ENCODE measurements at places on chromosomes 4 and X.

DNA sequence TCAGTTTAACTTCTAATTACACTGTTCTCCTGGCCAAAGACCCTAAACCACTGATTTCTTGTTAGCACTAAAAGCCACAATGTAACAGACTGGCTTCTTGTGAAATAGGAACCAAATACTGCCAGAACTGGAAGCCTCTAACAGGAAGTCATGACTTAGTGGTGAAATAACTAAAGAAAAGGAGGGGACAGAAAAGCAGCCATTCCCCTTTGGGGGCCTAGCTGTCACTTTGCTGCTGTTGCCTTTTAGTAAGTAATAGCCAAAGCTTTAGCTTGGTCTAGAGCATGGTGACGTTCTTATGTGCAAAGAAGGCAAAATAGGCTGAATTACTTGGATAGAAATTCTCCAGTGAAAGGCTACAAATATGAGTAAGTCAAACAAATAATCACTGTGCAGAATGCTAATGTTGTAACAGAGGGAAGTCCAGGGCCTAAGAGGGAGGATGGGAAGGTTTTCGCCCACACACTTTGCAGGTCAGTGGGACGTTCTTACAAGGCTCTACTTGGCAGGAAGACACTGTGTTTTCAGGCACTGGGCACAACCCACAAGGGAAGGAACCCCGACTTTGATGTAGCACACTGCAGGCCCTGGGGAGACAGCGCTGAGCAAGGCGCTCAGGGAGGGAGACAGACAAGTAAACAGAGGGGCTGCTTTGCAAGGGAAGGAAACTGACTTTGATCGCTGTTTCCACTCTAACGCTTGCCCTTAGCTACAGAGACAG lies 16.7 kb downstream of the GAB3 start:
- DNase-seq: no peak

DNA sequence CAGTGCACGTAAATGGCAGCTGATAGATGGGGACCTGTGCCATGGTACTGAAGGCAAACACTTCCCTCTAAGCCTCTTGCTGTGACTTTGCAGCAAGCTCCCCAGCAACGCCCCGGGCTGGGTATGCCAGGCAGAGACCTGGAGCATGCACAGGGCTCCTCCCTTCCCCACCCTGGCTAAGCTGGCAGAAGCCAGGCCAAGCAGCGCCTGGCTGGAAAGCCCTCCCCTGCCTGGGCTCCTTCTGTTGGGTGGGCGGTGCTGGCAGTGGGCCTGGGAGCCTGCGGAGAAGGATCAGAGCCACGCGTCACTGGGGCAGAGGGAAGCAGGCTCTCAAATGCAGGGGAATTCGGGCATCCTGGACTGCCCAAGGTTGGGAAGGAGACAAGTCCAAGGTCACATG lies 3.6 kb downstream of the ATP2B3 start:
- DNase-seq: no peak

GRCh38 chr4:53602390-53602789 lies 11.1 kb upstream of the LNX1 start:
- DNase-seq: no peak

DNA sequence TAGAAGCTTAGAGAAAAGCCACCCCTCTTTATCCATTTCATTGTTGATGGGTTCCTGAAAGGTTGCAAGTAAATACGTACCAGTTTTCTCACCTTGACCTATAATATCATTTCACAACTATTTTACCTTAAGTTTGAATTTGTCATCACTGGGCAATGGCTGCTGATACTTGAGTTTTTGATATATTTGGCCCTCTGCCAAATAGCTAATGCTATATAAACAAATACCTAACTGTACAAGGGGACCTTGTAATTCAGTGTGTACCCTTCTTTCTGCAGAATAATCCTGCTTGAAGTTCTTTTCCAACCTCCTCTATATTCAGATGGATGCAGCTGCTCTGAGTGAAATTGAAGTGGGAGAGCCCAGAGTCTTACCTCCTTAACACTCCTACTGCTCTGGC lies 19.0 kb upstream of the GLUD2 start:
- no peak for DNase-seq

DNA sequence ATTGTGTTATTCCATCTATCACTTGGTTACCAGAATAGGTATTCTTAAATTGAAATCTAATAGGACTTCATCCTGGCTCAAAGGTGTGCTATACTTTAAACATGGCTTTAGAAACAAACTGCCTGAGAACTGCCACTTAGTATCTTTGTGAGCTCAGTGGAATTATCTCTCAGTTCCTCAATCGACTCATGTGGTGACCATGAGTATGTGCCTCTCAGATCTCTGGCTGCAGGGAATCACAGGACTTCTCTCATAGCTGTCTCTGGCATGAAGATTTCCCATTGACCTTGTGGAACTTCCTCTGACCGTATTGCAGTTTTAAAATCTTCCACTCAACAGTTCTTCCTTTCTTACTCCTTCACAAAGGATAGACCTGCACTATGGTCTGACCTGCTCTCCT lies 681.9 kb upstream of the BOD1L1 start:
- DNase-seq: no peak

DNA sequence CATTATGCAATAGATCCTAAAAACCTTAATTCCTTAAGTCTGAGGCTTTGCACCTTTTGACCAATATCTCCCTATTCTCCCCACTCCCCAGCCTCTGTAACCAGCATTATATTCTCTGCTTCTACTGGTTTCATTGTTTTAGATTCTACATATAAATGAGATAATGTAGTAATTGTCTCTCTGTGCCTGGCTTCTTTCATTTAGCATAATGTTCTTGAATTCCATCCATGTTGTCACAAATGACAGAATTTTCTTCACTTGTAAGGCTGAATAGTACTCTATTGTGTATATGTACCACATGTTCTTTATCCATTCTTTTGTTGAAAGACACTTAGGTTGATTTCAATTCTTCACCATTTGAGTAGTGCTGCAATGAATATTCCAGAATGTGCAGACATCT lies 66.0 kb downstream of the MAGEC1 start:
- no peak for DNase-seq

DNA sequence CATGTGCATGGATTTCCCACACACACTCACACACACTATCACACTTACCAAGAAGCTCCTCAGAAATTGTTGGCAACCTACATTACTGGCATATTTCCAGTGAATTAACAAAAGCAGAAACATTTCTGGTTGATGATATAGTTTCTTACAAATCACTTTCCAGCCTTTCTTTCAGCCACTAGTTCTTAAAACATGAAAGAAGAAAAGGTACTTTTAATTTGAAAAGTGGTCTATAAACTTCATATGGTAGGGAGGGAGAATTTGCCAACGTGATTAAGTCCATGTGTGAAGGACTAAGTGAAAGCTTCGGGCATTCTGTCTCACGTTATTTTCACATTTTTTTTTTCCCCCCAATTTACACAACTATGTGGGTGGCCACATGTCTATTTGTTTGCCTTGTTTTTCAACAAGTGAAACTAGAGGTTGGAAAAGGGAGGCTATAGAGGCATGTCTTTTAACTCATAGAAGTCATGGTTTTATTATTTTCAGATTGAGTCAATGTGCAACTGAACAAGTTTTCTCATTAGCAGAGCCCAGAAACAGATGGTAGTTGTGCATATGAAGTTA lies 832.1 kb upstream of the INTU start:
- no peak for DNase-seq

DNA sequence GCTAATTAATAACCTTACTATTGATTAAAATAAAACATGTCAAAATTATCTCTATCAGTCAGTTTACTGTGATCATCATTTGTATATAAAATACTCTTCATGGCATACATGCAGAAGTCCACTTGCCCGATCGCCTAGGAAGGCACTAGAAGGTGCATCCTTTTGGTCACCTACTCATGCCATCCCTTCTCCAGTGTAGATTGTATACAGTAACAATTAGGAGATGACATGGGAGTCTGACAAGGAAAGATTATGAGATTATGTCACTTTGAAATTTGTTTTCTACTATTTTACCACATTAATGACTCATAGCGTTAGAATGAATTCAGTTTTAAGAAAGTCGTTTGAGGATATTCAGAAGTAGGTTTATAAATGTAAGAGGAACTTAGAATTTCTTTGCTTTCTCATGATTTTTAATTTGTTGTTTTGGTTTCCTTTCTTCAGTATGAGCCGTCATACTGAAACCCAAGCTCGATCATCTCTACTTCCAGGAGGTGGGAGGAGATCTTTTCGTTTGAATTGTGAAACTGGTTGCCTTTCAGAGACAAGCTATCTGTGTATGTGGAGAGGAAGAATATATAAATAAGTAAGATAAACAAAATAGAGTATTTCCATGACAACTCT lies 51.1 kb upstream of the UNC5C start:
- no peak for DNase-seq

DNA sequence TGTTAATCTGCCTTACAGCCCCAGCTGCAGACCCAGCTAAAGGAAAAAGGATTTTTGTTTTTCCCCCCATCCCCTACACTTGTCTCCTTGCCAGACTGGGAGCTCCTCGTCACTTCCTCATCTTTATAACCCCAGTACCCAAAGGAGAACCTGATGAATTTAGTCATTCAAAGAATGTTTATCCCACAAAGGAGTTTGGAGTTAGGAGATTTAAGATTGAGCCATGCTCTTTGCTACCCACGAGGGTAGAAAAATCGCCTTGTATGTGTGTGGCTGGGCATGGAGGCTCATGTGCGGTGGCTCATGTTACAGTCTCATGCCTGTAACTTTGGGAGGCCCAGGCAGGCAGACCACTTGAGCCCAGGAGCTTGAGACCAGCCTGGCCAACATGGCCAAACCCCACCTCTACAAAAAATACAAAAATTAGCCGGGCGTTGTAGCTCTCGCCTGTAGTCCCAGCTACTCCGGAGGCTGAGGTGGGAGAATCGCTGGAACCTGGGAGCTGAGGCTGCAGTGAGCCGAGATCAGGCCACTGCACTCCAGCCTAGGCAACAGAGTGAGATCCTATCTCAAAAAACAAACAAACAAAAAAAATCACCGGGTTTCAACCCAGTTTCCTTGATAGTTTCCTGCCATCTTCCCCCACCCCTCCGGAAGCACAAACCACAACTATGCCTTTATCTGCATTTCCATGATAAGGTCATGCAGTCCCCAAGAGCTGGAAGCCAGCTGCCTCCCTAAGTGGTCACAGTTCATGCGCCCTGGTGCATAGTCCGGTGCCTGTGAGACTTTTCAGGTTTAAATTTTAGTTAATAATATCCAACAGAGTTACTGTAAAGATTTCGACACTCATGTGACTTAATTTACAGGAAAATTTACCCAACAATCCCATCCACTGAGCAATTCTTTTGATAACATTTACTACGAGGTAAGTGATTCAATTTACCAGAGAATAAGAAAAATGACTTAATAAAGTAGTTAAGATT lies 1.5 kb downstream of the CFAP97 start:
- DNase-seq: no peak

GRCh38 chr4:131609039-131609438 lies 1540.1 kb upstream of the PCDH10 start:
- DNase-seq: no peak

DNA sequence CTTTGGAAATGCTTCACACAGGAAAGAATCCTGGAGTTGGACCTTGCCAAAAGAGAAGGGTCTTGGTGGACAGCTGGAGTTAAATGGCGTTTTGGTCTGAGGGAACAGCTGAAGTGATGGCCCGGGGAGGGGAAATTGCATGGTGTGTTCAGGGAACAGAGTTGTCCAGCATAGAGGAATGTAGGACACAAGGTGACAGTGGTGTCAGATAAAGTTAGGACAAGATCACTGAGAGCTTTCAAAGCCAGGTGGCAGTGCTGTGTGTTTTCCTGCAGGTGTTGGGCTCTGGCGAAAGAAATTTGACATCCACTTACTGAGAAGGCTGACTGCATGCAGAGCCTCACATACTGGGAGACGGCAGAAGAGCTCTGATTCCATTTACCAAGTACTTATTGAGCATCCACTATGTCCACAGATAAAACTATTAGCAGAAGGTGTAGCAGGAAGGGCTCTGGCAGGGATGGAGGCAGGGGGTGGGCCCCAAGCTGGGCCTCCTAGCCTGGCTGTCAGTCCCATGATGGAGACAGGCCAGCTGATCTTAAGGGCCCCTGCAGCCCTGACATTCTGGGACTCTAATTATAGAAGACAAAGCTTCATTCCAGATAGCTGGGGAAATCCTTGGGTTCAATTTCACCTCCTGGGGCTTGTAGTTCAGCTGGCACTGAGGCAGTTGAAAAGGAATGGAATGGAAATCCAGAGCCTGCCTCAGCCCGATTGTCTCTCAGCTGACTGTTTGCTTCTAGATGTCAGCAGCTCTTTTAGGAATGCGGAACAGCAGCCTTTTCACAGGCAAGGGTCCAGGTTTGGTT lies 150.2 kb upstream of the MAMLD1 start:
- DNase-seq: peak; percentile 3

DNA sequence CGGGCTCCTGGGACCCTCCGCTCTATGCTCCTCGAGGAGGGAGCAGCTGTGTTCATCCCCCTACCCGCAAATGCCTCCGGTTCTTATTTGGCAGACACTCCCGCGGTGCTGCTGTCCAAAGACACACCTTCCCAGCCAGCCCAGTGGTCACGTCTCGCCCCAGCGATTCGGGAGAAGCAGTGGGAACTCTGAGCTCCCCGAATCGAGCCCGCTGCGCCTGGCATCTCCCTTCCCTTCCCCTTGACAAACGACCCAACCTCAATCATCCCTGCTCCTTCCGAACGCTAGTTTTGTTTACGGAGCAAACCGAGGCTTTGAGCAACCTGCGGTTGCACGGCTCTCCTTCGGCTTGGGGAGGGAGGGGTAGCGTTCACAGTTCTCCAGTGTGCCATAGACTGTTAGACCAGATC lies 317 bp upstream of the FRMPD4 start:
- DNase-seq: no peak

DNA sequence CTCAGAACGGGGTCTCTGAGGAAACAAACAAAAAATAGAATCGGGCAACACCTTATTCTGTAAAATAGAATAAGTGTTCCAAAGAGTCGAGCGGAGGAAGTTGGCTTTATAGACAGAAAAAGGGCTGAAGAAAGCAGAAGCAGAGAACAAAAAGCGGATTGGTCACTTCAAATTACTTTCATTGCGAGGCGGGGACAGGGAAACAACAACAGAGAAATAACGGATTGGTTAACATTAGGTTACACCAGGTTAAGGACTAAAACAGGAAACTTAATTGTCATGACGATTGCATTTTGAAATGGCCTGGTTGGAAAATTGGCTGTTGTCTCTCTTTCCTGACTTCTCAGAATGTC lies 433 bp upstream of the COQ2 start:
- no peak for DNase-seq

- no peak for DNase-seq
These were observed 169.4 kb upstream of the TEX13C start for GRCh38 chrX:125150231-125150630.

- DNase-seq: peak; percentile 48
These were observed 76.3 kb downstream of the SYNPO2 start for GRCh38 chr4:118964891-118965411.

- DNase-seq: no peak
These were observed 325.0 kb downstream of the PCDH7 start for GRCh38 chr4:31045151-31045550.

DNA sequence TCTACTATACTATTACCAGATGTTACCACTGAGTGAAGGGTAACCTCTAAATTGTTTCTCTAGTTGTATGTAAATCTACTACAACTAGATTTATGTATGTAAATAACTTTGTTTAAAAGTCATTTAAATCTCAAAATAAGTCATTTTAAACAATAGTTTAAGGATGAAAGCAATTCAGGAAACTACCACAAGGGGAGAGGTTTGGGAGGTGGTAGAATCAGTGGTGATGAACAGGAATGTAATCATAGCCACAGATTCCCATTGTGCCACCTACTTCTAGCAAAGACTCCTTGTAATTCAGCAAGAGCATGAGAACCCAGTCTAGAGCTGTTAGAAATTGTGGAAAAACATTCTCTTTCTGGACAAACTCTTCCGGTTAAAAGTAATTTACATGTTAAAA lies 234.6 kb downstream of the SLC7A11 start:
- no peak for DNase-seq

GRCh38 chr4:123832173-123833026 lies 435.8 kb downstream of the SPRY1 start:
- no peak for DNase-seq

- no peak for DNase-seq
These were observed 274.5 kb downstream of the ADGRA3 start for GRCh38 chr4:22241415-22241814.

Data from left renal cortex interstitium (tissue), 4 donors.